ENCODE measurements at places on chromosomes 2 and 18.

DNA sequence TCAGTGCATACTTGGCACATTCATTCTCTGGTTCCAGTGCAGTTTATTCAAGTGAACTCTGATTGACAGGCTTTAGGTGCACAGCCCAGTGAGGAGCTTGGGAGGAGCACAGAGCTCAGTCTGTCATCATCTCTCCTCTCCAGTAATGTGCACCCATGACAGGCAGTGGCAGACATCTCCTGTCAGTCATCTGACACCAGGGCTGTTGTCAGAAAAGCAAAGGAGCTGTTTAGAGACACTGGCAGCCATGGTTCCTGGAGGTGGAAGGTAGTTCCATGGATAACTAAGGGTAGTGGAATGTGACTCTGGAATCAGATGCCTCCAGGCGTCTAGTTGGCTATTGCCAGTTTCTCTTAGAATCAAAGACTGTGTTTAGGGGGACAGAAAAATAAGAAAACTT lies 308.8 kb downstream of the DCDC2C start:
- DNase-seq, result peak; percentile 24

DNA sequence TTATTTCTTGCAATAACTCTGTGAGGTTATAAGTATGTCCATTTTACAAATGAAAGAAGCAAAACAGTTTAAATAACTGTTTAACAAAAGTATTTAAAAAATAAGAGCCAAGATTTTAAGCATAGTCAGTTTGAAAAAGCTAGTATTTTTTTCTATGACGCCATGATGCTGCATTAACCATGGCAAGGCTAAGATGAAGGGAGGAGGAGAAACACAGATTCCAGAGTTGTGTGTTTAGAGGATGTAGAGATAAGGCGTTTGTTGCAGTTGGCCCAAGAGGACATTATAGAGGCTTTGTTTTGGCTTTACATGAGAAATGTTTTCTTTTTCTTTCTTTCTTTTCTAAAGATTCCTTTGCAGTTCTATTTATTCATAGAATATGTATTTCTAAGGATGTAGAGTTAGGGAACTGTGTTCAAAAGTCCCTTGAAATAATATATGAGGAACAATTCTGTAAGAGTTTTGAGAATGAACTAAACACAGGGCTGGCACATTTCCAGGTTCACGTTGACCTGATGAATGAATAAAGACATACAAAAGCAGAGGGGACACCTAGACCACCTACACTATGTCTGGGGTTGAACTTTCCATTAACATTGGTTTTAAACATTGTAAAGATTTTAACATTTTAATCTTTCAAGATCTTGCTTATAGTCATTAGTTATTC lies 244.2 kb downstream of the KCNS3 start:
- no peak for DNase-seq

- DNase-seq, result no peak
These were observed 155.0 kb upstream of the SLC8A1 start for GRCh38 chr2:40606862-40607261.

DNA sequence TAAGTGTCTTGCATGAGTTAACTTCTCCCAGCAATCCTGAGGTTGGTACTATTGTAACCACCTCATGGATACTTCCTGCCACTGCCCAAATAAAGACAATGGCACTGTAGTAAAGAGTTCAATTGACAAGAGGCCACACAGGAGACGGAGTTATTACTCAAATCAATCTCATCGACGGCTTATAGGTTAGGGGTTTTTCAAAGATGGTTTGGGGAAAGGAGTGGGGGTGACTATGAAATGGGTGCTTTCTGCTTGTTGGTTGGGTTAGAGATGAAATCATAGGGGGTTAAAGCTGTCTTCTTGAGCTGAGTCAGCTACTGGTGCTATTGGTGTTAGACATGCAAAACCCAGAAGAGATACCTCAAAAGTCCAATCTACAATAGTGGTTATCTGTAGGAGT lies 1258.0 kb upstream of the ZEB2 start:
- no peak for DNase-seq

DNA sequence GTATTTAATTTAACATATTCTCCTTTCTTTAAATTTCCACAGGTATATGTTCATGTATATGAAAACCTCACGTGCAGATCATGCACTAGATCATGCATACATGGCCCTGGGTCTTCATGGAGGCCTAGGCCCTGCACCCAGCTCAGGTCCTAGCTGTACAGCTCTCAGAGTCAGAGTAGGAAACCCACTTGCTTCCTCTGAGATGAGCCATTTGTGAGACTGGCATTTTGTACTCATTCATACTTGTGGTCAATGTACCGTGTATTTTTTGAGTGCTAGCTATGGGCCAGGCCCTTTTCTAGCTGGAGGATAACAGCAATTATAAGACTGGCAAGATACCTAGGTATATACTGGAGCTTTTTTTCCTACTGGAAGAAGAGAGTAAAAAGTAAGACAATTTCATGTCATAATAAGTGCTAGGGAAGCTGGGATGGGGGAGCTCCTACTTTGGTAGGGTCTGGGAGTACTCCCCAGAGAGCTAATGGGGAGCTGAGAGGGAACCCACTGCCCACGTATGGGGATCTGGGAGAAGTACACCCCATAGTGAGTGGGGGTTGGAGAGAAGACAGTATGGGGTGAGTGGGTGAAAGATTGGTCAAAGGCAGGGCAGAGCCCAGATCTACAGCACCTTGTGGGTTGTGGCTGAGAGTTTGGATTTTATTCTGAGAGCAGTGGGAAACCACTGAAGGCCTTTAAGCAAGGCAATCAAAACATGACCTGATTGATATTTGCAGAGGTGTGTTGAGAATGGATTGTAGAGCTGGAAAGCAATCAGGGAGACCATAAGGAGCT lies 72.0 kb downstream of the POLE4 start:
- no peak for DNase-seq

- DNase-seq, result no peak
These were observed 83.9 kb downstream of the ACTR3 start for GRCh38 chr2:113973810-113974209.

GRCh38 chr2:152385650-152386049 lies 50.7 kb downstream of the FMNL2 start:
- no peak for DNase-seq
